ENCODE measurements at places on chromosomes 13 and 19. TPM values are rescaled to one million over a fixed set of nuclear protein-coding genes. Genes with fewer than 3 reads are reported as not detected.

DNA sequence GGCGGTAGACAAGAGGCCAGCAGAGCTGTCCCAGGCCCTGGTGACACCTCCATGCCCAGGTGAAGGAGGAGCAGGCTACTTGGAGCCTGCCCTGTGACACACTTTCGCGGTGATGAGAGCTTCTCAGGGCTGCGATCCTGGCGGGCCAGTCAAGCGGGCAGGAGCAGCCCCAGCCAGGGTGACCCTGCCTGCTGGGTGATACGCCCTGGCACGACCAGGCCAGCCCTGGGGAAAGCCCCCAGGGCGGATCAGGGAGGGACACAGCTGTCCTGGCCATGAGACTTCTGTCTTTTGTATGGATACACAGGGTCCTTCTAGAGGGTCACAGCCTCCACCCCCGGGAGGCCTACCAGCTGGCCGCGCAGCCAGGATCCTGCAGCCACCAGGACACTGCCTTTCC lies 13.1 kb downstream of the DNM2 start:
- no peak overlapping the region for H3K27ac ChIP-seq
- H3K36me3 ChIP-seq, result no peaks in the 10 kb centered on the region
- H3K4me1 ChIP-seq, result peaks cover 11% of the 10 kb centered on the region
- DNase-seq, result no peak

- H3K27ac ChIP-seq, result no peak overlapping the region
- H3K4me3 ChIP-seq, result no peak overlapping the region
- H3K4me1 ChIP-seq, result no peaks in the 10 kb centered on the region
- H3K36me3 ChIP-seq, result no peaks in the 10 kb centered on the region
- no peaks in the 10 kb centered on the region for H3K27me3 ChIP-seq
Measured at GRCh38 chr13:40422588-40423235, 243.7 kb downstream of the FOXO1 start.

DNA sequence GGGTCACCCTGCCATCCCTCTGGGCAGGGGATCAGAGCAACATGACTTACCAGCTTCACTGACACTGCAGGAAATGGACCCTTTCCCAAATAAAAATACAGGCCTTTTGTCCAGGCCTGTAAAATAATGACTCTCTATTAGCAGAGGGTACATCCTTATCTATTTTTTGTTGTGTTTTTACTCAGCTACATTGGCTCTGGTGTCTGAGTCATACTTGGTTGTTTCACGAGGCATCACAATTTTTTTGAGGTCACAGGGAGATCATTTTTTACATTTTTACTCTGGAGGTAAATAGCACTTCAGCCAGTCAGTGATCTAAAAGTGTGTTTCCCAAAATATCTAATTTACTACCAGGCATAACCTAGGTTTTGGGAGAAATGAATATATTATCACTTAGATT lies 6.9 kb upstream of the HTR2A start:
- DNase-seq, result no peak
- H3K27me3 ChIP-seq, result no peaks in the 10 kb centered on the region
- no peaks in the 10 kb centered on the region for H3K36me3 ChIP-seq
- H3K4me3 ChIP-seq, result no peak overlapping the region
- no peak overlapping the region for H3K27ac ChIP-seq
- H3K4me1 ChIP-seq, result no peaks in the 10 kb centered on the region

COG6 gene
- 14.8 TPM for total RNA-seq

DNA sequence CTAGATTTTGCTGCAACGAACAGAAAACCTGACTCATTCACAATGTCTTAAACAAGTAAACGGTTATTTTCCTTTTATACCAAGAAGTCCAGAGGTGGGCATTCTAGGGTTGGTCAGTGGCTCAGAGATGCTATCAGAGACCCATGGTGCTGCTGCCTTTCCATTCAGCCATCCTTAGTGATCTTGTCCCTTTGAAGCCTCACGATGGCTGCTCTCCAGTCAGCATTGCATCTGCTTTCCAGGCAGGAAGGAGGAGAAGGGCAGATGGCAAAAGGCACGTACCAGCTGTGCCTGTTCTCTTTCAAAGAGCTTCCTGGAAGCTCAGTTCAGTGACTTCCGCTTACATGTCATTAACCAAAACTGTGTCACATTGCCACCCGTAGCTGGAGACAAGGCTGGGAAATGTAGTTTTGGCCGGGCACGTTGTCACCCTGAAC lies 30.1 kb downstream of the WDFY2 start:
- H3K36me3 ChIP-seq, result no peaks in the 10 kb centered on the region
- DNase-seq, result peak; percentile 74
- H3K4me1 ChIP-seq, result peaks cover 37% of the 10 kb centered on the region
- H3K4me3 ChIP-seq, result peak overlapping the region; percentile 12
- H3K27me3 ChIP-seq, result no peaks in the 10 kb centered on the region

EDNRB gene
- 25.2 TPM for total RNA-seq

GRCh38 chr13:96844195-96844594 lies 150.1 kb downstream of the OXGR1 start:
- H3K4me1 ChIP-seq, result no peaks in the 10 kb centered on the region
- no peaks in the 10 kb centered on the region for H3K27me3 ChIP-seq
- no peak for DNase-seq
- H3K4me3 ChIP-seq, result no peak overlapping the region

DNA sequence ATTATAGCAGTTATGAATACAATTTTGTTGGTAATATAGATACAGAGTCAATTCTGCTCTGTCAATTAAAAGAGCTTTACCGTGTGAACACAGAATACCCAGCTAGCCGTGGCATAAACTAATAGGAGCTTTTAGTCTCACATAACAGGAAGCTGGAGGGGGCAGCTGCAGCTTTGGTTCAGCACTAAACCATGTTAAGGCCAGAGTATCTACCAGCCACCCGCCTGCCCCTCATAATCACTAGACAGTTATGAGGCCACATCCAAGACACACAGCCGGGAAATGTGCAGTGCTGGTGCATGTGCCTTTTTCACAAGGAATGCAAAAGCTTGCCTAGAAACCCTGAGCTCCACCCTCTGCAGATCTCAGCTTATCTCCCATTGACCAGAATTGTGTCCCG lies 62.3 kb downstream of the SGCG start:
- H3K36me3 ChIP-seq, result no peaks in the 10 kb centered on the region
- H3K4me1 ChIP-seq, result no peaks in the 10 kb centered on the region
- H3K4me3 ChIP-seq, result no peak overlapping the region

DNA sequence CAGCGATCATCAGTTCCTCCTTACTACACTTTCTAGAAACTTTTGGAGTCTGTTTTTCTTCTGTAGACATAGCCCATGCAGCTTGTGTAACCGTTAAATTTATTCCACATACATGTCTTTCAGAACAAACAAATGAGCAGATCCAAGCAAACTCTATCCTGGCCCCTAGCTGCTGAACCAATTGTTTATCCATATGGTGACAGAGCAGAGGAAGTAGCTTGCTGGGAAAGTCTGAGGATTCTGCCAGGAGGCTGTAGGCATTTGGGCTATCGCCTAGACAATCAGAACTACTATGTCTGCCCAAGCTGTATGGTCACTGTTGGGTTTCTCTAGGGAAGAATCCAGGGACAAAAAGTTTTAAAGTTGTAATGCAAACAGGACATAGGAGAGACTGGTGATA lies 343.7 kb downstream of the SPRY2 start:
- no peak overlapping the region for H3K4me3 ChIP-seq
- H3K36me3 ChIP-seq, result no peaks in the 10 kb centered on the region
- H3K27me3 ChIP-seq, result no peaks in the 10 kb centered on the region
- DNase-seq, result no peak
- no peak overlapping the region for H3K27ac ChIP-seq

DNA sequence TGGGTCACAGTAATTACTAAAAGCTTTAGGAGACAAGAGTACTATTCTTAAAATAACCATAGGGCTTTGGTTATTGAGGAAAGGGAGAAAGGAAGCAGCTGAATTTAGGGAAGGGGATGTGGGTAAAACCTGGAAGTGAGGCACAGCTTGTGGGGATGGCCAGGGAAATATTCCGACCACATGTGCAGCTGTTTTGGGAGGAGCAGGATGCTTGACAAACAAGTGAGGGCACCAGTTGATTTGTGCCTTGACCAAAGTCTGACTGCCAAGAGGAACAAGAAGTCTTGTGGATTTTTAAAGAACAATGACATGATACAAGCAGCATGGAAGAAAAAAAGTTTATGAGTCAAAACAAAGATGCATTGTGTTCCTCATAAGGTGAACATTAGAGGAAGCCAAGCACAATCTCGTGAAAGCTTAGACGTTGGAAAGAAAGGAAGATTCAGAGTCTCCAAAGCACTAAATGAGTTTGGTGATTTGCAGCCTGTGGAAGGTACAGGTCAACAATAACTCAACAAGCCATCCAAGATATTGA lies 108.5 kb upstream of the GPC6 start:
- no peak for DNase-seq
- no peaks in the 10 kb centered on the region for H3K4me1 ChIP-seq
- H3K27ac ChIP-seq, result no peak overlapping the region
- H3K4me3 ChIP-seq, result no peak overlapping the region
- H3K27me3 ChIP-seq, result no peaks in the 10 kb centered on the region

DNA sequence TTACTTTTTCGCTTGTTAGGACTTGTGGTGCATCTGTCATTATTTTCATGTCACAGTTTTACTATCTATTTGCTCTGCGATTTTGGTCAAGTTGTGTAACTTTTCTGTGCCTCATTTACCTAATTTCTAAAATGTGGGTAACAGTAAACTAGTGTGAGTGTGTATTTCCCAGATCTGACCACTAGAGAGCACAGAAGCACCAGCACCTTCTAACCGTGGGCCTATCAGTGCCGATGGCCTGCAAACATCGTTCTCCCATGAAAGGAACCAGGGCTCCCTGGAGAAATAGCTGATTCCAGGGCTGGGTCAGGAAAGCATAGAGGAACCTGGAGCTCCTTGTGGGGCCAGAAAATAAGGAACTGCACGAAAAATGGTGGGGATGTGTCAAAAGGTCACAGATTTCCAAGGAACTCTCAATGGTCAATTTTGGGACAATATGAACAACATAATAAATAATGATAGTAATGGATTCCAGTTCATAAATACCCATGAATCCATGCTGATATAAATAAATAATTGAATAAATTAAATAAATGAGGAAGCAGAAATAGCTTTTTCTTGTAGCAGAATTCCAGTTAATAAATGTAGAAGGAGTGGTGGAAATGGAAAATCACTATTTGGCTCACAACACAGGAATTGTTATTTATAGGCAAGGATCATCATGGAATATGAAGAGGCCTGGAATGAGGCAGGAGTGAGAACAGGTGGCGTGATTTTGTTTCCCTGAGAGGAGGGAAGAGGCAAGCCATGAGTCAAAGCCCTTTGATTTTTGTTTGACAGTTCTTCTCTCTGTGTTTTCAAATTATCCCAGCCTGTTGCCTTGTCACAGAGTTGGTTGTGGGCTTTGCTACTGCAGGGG lies 31.1 kb downstream of the CEACAM8 start:
- no peaks in the 10 kb centered on the region for H3K27me3 ChIP-seq
- no peaks in the 10 kb centered on the region for H3K36me3 ChIP-seq
- no peak overlapping the region for H3K27ac ChIP-seq
- H3K4me3 ChIP-seq, result no peak overlapping the region
- DNase-seq, result no peak

DNA sequence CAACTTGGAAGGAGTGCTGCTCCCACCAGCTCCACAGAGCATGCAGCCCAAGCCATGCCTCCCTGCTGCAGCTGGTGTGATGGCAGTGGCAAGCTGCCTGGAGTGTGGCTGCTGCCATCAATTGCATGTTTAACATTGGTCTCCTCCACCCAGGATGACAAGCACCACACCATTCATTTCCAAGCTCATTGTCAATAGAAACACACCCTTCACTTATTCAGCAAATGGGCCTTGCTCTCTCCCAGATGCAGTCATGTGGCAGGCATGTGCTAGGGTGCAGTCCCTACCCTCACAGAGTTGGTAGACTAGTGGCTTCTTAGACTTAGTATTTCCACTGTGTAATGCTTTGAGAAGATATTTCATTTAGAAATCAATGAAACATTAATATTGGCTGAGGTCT lies 70.8 kb upstream of the FGF14 start:
- no peak for DNase-seq
- H3K36me3 ChIP-seq, result no peaks in the 10 kb centered on the region
- no peak overlapping the region for H3K4me3 ChIP-seq
- no peaks in the 10 kb centered on the region for H3K4me1 ChIP-seq
- H3K27ac ChIP-seq, result no peak overlapping the region

DNA sequence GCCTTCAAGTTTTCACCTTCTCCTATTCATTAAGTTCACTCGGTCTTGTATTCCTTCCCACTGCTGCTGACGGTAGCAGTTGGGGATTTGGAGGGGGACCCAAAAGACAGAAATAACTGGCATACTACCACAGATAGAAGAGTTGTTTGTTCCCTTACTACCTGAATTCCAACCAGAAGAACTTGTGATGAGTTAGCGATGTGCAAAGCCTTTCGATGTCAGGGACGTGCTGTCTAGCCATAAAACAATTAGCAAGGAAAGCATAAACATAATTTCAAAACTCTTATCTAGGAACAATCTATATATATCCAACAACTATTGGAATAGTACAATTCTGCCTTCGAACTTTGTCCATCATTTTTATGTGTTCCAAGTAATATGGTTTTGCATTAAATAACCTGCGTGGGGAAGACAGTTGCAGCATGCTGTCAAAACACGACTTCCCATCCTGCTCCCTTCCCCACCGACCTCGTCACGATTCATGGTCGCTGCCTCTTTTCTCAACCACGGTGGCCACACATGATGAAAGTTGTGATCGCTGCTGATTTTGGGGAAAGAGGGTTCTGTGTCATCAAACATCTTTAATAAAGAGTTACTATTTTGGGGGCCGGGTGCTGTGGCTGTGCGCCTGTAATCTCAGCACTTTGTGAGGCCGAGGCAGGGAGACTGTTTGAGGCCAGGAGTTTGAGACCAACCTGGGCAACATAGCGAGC lies 3.8 kb upstream of the SLC7A9 start:
- no peaks in the 10 kb centered on the region for H3K27me3 ChIP-seq
- H3K27ac ChIP-seq, result no peak overlapping the region
- peaks cover 9% of the 10 kb centered on the region for H3K36me3 ChIP-seq
- H3K4me3 ChIP-seq, result no peak overlapping the region
- H3K4me1 ChIP-seq, result no peaks in the 10 kb centered on the region

SMIM24 gene
- total RNA-seq, result not detected

GRCh38 chr13:45219123-45219891 lies 18.5 kb upstream of the KCTD4 start:
- H3K36me3 ChIP-seq, result no peaks in the 10 kb centered on the region
- H3K27me3 ChIP-seq, result no peaks in the 10 kb centered on the region
- peak overlapping the region; percentile 5 for H3K27ac ChIP-seq
- H3K4me1 ChIP-seq, result peaks cover 14% of the 10 kb centered on the region
- H3K4me3 ChIP-seq, result no peak overlapping the region

C19orf85 gene
- not detected for total RNA-seq

- no peaks in the 10 kb centered on the region for H3K4me1 ChIP-seq
- peaks cover 16% of the 10 kb centered on the region for H3K27me3 ChIP-seq
- H3K36me3 ChIP-seq, result no peaks in the 10 kb centered on the region
- H3K4me3 ChIP-seq, result no peak overlapping the region
- no peak for DNase-seq
Measured at GRCh38 chr19:30557927-30558557, 185.9 kb downstream of the ZNF536 start.

GRCh38 chr13:73935991-73936390 lies 198.2 kb downstream of the KLF12 start:
- H3K36me3 ChIP-seq, result no peaks in the 10 kb centered on the region
- H3K27ac ChIP-seq, result no peak overlapping the region
- no peaks in the 10 kb centered on the region for H3K27me3 ChIP-seq
- H3K4me1 ChIP-seq, result no peaks in the 10 kb centered on the region
- DNase-seq, result no peak

LAIR2 gene
- not detected for total RNA-seq

KLK4 gene
- total RNA-seq, result 1.6 TPM

ARID3A gene
- total RNA-seq, result 7.5 TPM

GFY gene
- total RNA-seq, result not detected
